ENCODE measurements at places on chromosomes 7 and 10.

DNA sequence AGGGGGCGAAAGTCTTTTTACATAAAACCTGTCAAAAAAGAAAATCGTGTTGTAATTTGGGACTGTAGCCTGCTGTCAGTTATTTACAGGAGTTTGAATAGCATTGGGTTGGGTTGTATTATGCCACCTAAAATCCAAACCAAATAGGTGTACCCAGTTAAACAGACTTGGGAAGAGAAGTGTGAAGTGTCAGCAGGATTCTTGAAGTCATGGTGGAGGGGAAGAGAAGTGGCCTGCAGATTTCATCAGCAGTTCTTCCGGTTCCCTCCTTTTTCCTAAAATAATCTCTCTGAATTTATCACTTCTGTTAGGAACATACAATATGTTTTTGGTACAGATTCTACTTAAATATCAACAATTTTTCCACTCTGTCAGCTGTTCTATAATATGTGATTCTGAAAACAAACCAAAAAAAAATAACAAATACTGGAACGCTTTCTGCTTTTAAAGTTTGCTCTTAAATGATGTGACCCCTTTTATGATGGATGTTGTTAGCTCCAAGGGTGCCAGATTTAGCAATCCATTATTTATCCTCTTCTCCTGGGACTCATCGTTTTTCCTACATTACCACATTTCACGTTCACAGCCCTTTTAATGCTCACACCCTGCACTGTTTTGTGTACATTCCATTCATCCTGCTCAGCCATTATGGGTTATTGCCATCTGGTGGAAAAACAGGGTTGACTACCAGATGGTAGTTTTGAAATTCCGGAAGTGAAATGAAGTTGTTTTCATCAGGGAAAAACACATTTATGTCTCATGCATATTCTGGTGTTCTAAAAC, 18.7 kb upstream of the ARHGAP12 start:
- peak; percentile 83 for DNase-seq

DNA sequence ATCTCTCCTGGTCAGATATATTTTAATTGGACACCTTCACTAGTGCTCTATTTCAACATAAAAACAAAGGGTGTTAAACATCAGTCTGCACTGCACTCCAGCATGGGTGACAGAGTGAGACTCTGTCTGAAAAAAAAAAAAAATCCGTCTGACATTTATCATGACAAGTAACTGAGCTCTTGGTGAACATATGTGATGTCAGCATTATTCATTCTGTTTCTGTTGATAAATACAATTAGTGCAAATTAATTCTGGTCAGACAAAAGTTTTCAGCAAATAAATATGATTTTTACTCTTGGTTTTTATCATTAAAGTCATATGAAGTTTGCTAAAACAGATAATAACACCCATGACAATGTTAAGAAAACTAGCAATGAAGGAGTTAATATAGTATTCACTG, 692.8 kb upstream of the GRM3 start:
- no peak for DNase-seq

- DNase-seq: no peak
Observed at GRCh38 chr7:130988443-130988842, 254.4 kb upstream of the KLF14 start.

- no peak for DNase-seq
Observed at GRCh38 chr10:62528441-62528840, 154.3 kb downstream of the ZNF365 start.

Measured in astrocyte of the hippocampus (primary cell).